SK-N-MC (cell line): ENCODE measurements at places on chromosomes 1 and 21.

GRCh38 chr1:22048351-22049192 lies 3.9 kb upstream of the CDC42 start:
- DNase-seq = no peak

DNA sequence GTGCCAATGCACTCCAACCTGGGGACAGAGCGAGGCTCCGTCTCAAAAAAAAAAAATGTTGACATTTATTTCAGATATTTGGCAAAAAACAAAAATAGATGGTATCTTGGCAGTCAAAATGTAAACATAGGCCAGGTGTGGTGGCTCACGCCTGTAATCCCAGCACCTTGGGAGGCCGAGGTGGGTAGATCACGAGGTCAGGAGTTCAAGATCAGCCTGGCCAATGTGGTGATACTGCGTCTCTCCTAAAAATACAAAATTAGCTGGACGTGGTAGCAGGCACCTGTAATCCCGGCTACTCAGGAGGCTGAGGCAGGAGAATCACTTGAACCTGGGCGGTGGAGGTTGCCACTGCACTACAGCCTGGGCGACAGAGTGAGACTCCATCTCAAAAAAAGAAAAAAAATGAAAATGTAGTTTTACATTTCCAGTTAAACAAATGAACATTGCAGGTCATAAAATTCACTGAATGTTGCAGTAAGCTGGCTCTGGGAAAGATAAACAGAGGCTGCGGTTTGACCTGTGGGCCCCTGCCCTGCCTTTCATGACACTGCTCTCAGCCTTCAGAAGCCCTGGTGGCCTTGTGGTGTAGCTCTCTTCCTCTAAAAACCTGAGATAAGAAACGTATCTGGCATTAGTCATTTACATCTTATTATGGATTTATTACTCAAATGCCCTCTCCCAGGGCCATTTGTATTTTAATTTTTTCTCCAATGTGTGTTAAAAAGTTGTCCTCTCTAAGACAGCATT lies 12.2 kb upstream of the SLC44A3 start:
- no peak for DNase-seq

- no peak for DNase-seq
Measured at GRCh38 chr1:183210681-183211080, 24.6 kb downstream of the LAMC2 start.

GRCh38 chr1:34845131-34845901 lies 14.2 kb downstream of the SMIM12 start:
- DNase-seq = no peak

GRCh38 chr1:36383240-36383639 lies 2.5 kb downstream of the STK40 start:
- DNase-seq = no peak

- no peak for DNase-seq
Measured at GRCh38 chr1:34885405-34886247, 26.1 kb upstream of the SMIM12 start.

DNA sequence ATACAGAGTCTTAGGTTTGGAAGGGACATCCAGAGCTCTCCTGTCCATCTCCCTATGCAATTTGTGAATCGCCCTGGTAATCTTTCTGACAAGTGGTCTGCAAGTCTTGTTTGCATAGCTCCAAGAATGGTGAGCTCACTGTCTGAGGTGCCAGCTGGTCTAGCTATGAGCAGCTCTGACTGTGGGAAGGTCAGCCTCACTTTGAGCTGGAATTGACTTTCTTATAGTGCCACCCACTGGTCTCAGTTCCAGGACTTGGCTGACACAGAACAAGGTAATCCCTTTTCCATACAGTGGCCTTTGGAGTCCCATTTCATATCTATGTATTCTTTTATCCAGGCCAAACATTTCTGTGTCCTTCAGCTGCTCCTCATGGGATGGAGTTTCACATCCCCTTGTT lies 95.6 kb upstream of the C8B start:
- DNase-seq = no peak

DNA sequence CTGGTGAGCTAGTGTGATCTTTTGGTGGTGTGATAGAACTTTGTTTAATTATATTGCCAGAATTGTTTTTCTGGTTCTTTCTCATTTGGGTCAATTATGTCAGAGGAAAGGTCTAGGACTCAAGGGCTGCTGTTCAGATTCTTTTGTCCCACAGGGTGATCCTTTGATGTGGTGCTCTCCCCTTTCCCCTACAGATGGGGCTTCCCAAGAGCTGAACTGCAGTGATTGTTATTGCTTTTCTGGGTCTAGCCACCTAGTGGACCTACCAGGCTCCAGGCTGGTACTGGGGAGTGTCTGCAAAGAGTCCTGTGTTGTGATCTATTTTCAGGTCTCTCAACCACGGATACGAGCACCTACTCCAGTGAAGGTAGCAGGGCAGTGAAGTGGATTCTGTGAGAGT lies 25.9 kb upstream of the CD84 start:
- DNase-seq = no peak

DNA sequence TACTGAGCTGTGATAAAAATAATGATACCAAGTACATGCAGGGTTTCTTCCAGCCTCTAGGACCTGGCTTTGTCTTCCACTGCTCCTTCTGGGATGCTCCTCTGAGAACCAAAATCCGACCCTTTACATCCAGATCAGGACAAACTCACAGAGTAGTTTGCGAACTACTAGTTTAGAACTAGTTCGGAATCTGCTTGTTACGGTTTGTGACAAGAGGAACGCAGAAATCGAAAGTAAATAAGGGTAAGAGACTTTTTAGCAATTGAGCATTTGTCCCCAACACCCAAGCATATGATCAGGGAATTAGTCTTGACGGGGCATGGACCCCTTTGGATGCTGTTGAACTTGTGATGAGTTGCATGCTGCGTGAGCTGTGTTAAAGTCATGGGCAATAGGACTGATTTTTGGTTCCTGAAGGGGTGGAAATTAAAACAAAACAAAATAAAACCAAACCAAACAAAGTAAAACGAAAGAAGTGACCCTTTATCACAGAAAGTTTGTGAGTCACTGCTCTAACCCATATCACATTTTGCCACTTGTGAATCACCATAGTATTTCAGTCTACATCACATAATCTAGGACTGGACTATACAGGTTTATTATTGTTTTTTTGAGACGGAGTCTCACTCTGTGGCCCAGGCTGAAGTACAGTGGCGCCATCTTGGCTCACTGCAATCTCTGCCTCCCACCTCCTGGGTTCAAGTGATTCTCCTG lies 35.7 kb upstream of the ERRFI1 start:
- DNase-seq = no peak

DNA sequence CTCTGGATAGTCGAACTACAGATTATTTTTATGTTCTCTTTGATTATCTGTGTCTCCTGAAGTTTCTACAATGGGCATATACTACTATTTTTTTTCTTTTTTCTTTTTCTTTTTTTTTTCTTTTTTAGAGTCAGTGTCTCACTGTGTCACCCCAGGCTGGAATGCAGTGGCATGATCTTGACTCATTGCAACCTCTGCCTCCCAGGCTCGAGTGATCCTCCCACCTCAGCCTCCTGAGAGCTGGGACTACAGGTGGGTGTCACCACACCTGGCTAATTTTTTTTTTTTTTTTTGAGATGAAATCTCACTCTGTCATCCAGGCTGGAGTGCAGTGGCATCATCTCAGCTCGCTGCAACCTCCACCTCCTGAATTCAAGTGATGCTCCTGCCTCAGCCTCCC lies 250.7 kb upstream of the KAZN start:
- no peak for DNase-seq

GRCh38 chr1:17852383-17852782 lies 97.2 kb downstream of the ACTL8 start:
- DNase-seq = no peak

DNA sequence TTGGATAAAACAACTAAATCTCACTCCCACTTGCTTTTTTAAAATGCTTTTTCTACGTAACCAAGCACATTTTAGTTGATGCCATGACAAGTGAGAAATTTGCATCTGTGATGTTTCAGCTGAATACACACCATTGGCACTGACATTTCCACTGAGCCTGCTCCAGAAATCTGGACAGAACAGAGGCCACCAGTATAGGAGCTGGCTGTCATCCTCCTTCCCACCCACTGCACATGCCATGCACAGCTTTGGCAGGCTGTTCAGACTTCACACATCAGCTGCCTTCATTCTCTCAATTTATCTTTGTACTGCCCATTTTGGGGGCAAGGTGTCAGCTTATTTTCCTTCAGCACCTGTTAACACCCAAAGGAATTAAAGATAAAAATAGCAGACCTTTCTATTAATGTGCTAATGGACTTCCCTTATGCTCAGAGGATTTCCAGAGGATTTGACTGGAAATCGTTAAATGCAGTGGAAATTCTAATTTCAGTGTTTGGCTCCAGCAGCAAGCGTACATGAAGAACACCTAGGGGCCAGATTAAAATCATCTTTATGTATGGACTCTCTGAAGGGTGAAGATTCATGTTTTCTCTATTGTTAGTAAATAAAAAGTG lies 12.9 kb upstream of the PODN start:
- DNase-seq = no peak

DNA sequence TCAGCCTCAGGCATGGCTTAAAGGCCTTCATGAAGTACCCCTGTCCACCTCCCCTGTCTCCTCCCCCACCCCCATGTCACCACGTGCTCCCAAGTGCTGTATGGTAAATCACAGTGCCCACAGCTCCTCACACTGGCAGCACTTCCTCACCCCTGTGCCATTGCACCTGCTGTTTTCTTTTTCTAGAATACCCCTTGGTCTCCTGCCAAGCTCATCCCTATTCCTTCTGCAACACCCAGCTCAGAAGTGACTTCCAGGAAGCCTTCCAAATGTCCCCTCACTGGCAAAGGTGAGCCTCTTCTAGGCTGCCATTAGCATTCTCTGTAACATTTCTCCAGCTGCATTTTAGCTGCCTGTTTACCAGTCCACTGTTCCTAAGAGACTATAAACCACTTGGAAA lies 9.4 kb downstream of the AKNAD1 start:
- DNase-seq = no peak

DNA sequence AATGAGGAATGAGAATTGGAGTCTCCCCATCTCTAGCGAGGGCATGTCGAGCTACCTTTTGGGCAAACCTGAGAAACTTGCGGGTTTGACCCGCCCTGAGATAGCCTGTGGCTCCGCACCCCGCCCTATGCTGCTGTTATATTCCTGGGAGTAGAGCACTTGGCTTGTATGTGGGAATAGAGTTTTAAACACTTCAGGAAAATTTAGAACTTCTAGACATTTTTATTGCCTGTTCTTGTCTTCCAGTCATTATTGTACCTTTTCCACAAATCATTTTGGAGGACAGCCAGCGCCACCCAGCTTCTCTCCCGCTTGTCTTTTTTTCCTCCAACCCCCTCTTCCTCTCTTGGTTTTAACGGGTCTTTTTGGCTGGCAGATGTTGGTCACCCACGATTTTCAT lies 738 bp downstream of the GNPAT start:
- DNase-seq = no peak

- no peak for DNase-seq
Measured at GRCh38 chr1:198101716-198102453, 54.9 kb upstream of the NEK7 start.

GRCh38 chr1:10762153-10762523 lies 34.3 kb downstream of the CASZ1 start:
- DNase-seq = no peak

DNA sequence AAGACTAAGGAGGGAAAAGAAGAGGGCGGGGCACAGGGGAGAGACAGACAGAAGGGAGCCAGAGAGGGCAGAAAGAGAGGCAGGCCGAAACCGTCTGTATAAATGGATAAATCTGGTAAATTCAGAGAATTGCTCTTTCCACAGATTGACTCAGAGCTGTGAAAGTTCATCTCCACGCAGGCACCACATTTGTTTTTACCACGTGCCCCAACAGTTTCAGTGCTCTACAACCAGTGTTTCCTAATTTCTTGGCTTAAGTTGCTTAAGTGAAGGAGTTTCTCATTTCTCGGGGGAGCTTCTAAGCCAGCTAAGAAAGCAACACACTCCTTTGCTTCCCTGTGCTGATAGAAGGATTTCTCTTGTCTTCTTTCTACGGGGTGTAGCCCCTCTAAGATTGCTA lies 87.1 kb downstream of the ENAH start:
- DNase-seq = no peak

GRCh38 chr1:197917805-197918651 lies 856 bp downstream of the LHX9 start:
- no peak for DNase-seq

DNA sequence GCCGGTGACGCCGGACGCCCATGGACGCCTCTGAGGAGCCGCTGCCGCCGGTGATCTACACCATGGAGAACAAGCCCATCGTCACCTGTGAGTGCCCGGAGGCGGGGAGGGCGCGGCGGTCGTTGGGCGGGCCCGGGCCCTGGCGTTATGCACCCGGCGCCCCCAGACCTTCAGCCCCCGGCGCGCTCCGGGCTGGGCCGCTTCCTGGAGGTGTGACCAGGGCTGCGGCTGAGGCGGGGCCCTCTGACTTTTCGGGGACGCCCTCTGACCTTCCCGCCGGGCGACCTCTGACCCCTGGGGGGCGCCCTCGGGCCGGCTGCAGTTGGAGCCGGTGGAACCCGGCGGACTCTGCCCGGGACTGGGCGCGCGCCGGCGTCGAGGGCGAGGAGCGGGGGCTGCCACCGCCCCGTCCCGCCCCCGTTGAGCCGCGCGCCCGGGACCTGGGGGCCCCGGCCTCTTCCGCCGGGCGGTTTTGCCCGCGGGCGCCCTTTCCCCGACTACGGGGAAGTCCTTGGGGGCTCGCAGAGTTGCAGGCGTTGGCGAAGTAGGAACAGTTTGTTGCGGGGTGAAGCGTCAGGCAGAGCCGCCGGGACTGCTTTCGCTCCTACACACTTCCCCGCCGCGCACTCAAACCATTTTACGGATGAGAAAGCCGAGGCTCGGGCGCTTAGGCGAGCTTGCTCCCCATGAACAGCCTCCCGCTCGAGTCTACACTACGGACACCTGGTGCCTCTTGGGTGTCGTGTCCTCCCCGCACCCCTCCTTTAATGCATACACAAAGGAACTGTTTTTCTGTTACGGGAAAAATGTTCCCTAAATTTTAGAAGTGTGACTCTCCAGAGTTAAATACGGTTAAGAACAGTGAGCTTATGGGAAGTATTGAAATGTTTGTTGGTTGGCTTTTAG lies 618 bp downstream of the TRAPPC10 start:
- no peak for DNase-seq

DNA sequence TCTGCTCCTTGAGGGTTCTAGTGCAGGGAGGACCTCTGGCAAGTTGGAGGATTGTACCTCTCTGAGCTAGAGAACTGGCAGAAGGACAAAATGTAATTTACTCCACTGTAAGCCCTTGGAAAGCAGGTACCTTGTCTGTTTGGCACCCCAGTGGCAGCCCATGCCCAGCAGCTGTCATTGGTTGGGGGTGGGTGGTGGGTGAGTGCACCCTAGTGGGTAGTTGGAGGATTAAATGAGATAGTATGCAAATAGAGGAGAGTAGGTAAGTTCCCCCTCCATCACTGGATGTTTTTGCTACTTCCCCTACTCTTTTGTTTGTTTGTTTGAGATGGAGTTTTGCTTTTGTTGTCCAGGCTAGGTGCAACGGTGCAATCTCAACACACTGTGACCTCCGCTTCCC lies 69.8 kb downstream of the RYR2 start:
- no peak for DNase-seq
